ENCODE measurements at places on chromosomes 16 and 17.

GRCh38 chr17:2948721-2949468 lies 114.5 kb downstream of the OR1D5 start:
- DNase-seq: no peak

DNA sequence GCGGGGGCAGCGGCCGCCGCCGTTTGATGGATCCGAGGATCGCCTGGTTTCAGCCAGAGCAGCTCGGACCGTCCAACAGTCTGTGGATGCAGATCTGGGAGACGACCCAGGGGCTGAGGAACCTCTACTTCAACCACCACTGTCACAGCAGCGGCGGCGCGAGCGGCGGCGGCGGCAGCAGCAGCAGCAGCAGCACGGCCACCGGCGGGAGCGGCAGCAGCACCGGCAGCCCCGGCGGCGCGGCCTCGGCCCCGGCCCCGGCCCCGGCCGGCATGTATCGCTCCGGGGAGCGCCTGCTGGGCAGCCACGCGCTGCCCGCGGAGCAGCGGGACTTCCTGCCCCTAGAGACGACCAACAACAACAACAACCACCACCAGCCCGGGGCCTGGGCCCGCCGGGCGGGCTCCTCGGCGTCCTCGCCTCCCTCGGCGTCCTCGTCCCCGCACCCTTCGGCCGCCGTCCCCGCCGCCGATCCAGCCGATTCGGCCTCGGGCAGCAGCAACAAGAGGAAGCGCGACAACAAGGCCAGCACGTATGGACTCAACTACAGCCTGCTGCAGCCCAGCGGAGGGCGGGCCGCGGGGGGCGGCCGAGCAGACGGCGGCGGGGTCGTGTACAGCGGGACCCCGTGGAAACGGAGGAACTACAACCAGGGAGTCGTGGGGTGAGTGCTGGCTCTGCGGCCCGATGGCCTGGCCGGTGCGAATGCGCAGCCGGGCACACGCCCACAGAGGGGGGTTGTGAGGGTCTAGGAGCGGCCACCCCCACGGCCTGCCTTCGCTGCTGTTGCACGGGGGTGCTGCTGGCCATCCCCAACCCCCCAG lies 702 bp downstream of the TENT4B start:
- DNase-seq: no peak

- no peak for DNase-seq
Measured at GRCh38 chr16:21001262-21001661, 100.7 kb downstream of the LYRM1 start.

GRCh38 chr17:12536472-12536871 lies 129.2 kb upstream of the MYOCD start:
- DNase-seq: no peak

DNA sequence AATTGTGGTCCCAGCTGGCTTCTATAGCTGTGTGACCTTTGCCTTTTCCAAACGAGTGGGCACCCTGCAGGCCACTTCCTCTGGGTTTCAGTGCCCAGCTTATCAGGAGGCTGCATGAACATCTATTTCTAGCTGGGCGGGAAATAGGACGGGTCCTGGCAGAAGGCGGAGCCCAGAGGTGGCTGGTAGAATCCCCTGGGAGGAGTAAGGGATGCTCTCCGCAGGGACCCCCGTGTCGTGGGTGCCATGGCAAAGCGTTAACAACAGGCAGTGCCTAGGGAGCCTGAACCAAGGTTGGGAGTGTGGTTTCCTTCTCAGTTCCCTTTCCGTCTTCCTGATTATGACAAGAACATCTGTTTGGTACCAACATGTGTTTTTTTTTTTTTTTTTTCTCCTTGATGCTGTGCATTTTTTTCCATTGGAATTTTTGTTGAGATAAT lies 58.2 kb downstream of the PLCG2 start:
- no peak for DNase-seq

GRCh38 chr17:62670202-62670821 lies 42.8 kb downstream of the MRC2 start:
- DNase-seq: no peak

DNA sequence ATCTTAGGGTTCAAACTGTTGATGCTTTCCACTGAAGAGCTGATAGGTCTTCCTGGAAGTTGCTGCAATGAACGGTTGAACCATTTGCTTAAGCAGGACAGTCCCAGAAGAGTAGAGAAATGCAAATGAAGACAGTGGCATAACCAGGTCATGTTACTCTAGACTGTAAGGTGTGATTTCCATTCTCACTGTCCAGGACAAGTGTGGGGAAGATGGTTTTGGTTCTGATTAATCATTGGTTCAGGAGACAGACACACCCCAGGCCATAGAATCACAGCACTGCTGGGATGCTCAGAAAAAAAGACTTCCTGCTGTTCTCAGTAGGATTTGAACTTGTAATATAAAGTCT lies 34.8 kb upstream of the XYLT2 start:
- no peak for DNase-seq

GRCh38 chr17:73335591-73336407 lies 24.0 kb upstream of the CDC42EP4 start:
- no peak for DNase-seq

DNA sequence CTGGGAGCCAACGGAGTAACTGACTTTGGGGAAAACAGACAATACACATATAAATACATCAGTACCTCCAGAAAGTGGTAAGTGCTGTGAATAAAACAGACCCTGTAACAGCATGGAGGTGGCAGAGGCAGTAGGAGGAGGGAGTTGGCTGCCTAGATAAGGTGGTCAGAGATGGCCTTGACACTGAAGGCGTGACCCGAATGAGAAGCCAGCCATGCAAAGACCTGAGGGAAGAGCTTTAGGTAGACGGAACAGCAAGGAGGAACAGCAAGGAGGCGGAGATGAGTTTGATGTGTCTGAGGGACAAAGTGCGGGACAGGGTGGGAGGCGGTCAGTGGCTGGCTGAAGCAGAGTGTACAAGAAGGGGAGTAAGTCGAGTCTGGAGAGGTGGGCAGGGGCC lies 8.1 kb upstream of the SLC6A4 start:
- DNase-seq: no peak

DNA sequence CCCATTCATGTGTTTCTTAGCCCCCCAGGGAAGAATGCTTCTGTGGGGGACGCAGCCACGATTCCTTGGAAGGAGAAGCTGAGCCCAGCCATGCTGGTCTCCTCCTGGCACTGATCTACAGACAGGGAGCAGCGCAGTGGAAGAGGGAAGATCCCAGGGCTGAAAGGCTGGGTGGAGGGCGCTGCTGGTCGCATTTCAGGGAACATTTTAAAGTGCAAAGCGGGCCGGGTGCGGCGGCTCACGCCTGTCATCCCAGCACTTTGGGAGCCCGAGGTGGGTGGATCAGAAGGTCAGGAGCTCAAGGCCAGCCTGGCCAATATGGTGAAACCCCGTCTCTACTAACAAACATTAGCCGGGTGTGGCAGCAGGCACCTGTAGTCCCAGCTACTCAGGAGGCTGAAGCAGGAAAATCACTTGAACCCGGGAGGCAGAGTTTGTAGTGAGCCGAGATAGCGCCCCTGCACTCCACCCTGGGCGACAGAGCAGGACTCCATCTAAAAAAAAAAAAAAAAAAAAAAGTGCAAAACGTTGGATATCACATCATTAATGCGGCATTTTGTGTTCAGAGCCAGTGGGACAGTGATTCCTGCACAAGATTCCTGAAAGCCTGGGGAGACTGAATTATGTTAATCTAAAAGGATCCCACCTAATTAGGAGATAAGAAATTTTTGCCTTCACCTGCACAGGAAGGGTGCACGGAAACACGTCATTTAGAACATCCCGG lies 558 bp upstream of the CHMP6 start:
- no peak for DNase-seq
